ENCODE measurements at places on chromosomes 5 and 9. TPM values are rescaled to one million over a fixed set of nuclear protein-coding genes. Genes with fewer than 3 reads are reported as not detected.

The TAF11L13 gene
- total RNA-seq: not detected

The FAM151B gene
- total RNA-seq: 3.9 TPM

The GABRA1 gene
- total RNA-seq: not detected

- peak; percentile 69 for DNase-seq
Measured at GRCh38 chr5:16539169-16539666, 73.6 kb upstream of the ZNF622 start.

DNA sequence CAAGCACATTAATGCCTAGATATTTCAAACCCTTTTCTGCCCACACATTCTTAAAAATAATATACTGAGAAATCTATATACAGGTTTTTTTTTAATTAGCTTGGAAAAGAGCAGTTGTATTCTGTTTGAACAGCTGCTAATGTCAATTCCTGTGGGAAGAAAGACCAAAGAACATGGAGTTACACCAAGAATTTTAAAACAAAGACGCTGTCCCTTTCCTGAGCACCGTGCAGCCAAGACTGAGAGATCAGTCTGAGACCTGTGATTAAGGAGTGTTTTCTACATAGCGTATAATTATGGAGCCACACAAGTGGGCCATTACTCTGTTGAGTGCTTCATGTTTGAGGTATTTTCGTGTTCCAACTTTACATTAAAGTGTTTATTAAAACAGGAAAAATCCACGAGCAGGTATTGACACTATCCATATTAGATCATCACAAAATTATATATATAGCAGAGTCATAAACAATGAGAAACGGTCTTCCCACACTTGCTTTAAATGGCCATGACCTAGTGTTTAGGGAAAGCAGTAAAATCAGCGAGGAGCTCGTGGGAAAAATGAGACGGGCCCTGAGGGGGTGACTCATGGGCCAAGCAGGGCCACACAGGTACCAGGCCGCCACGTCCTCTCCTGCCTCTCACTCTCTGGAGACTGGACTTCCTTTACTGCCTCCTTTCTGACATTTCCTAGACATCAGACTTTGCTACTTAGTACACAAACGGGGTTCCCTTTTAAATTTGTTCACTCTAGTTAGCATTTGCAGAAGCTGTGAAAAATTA, 153.1 kb upstream of the OTULINL start:
- DNase-seq: no peak

- no peak for DNase-seq
Measured at GRCh38 chr5:111942661-111943401, 185.8 kb upstream of the NREP start.

DNA sequence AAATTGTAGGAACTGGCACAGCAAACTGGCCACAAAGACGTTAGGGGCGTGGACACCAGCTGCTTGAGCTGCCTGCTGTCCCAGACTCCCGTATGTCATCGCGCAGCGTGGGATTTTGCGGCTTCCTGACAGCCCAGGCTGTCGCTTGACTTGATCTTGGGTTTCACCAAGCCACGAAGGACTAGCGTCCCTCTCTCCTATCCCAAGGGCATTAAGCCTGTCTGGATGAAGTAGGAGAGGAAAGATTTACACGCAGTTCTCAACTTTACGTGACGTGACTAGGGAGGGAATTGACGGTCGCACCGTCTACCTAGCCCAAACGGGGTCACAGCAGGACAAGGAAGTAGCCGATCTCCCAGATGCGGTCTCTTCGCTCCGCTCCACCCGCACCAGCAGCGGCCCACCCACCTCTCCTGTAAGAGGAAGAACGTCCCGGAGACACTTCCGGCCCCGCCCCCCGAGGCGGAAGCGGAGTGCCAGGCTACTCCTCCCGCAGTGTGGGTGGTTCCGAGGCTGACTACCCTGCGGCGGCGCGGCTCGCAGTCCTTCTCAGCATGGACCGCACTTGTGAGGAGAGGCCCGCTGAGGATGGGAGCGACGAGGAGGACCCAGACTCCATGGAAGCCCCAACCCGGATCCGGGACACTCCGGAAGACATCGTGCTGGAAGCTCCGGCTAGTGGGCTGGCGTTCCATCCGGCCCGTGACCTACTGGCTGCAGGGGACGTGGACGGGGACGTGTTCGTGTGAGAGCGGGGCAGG, at the start of gene WDR55:
Gene WDR55 (plus strand): TSS at position 546 of the 761 bp plus-strand sequence. CDS start 9 bp downstream, at position 555.
- DNase-seq: peak; percentile 97

DNA sequence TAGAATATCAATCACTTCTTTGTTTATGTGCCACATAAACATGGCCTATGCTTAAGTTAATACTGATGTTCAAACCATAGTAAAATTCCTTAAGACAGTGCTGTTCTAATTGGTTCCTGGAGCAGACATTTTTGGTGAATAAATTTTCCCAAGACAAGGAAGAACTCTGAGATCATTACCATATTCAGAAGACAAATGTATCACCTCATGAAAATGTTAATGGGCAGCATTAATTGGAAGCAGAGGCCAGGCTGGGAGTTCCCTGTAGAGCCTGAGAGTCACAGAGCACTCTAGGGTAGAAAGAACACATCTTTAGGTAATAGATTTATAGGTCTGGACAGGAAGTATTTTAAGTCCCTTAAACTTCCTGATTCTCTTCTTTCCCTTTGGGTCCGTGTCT, 240.2 kb downstream of the MAN2A1 start:
- DNase-seq: no peak

- DNase-seq: no peak
Measured at GRCh38 chr9:117028103-117028858, 341.2 kb downstream of the TRIM32 start.

GRCh38 chr9:117704024-117704575, at the start of gene TLR4:
TSS of gene TLR4 (plus strand) at chr9:117704403. CDS start at chr9:117704473, 70 bp downstream.
- DNase-seq: peak; percentile 78

DNA sequence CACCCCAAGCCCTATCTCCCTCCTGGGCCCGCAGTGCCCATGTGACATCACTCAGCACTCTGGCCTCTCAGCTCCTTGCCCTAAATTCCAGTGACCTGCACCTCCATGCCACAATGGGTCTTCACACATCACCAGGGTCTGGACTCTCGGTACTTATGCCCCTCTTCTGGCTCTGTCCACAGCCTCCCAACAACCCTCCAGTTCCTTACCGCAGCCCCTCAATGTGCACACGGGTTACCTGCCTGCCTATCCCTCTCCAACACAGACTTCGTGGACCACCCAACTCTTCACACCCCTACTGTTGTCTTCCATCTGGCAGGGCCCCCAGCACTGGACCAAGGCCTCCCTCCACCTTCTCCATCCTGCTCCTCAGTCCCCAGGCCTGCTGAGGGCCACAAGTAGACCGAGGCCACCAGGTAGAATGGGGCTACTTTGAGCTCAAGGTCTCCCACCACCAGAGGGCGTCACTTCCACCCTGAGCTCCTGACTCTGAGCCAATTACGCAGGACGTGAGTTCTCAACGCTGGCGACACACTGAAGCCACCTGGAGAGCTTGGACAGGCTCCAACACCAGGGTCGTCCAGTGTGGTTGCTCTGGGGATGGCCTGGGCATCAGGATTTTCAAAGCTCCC, 172.1 kb downstream of the GABBR2 start:
- DNase-seq: no peak

DNA sequence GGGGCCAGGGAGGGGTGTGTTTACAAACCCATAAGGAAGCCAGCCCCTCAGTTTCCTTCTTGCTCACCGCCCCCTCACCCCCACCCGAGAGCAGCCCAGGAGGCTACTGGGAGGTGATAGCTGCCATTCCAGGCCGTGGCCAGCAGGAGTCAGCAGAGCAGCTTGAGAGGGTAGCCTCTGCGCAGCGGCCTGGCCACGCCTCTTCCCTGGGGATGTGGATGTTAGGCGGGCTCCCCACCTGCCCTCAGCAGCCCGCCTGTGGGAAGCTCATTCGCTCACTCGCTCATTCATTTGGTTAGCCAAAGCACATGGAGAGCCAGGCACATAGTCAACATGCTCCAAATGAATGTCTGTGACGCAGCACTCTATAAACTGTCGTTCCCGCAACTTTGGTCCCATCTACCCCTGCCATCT, 6.1 kb upstream of the DPM2 start:
- DNase-seq: peak; percentile 94

GRCh38 chr9:134213881-134214341, 49.5 kb upstream of the RNU6ATAC start:
- no peak for DNase-seq

DNA sequence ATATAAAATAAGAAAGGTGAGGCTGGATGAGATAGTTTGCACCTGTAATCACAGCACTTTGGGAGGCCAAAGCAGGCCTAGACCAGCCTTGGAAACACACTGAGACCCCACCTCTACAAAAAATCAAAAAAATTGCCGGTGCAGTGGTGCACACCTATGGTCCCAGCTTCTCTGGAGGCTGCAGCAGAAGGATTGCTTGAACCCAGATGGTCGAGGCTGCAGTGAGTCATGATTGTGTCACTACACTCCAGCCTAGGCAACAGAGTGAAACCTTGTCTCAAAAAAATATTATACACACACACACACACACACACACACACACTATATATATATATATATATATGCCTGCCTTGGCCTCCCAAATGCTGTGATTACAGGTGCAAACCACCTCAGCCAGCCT, 1.3 kb downstream of the SLC35D2 start:
- no peak for DNase-seq

GRCh38 chr5:78527054-78527859, 121.3 kb downstream of the LHFPL2 start:
- DNase-seq: no peak

DNA sequence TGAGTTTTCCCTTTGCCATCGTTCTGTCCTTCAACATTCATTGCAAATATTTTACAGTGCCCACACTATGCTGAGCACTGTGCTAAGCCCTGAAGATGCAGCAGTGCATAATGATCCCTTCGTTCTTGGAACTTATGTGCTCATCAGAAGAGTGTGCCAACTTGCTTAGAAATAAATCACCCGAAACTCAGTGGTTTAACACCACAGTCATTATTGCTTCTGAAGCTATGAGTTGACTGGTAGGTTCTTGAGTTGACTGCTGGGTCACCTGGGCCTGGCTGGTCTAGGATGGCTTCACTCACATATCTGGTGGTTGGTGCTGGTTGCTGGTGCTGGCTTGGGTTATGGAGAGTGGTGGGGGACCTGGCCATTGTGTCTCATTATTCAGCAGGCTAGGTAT, 20.9 kb downstream of the PCSK5 start:
- DNase-seq: no peak

DNA sequence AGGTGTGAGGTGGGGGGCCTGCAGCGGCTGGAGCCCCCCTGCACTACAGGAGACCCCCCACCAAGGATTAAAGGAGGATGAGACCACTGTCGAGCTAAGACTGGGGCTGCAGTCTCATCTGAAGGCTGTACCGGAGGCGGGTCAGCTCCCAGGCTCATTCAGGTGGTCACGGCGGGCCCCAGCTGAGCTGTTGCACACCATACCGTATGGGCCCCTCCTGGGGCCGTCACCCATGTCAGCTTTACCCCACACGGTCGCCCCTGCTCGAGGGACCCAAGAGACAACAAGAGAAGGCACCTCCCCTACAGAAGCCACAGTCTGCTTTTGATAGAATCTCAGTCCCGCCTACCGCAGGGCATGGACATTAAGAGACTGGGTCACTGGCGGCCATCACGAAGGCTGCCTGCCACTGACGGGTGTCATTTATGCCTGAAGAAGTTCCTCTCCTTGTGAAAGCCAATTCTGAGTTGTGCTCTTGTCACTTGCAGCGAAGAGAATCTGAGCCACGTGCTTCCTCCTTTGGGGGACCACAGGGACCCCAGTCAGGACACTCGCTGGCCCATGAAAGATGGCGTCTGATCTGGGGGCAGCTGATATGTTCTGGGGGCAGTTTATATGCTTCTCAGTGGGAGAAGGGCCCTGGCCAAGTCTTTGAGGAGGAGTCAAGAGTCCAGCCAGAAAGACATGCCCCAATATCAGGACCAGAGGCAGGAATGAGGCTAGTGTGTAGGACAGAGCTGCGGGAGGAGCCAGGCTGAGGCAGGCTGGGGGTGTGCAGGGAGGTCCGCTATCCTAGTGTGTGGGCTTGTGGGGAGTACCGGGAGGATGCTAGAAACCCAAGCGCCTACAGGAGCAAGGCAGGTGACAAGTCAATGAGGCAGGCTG, 102.4 kb downstream of the ZNF354C start:
- peak; percentile 34 for DNase-seq

GRCh38 chr9:100589582-100589981, 11.7 kb downstream of the CAVIN4 start:
- no peak for DNase-seq

DNA sequence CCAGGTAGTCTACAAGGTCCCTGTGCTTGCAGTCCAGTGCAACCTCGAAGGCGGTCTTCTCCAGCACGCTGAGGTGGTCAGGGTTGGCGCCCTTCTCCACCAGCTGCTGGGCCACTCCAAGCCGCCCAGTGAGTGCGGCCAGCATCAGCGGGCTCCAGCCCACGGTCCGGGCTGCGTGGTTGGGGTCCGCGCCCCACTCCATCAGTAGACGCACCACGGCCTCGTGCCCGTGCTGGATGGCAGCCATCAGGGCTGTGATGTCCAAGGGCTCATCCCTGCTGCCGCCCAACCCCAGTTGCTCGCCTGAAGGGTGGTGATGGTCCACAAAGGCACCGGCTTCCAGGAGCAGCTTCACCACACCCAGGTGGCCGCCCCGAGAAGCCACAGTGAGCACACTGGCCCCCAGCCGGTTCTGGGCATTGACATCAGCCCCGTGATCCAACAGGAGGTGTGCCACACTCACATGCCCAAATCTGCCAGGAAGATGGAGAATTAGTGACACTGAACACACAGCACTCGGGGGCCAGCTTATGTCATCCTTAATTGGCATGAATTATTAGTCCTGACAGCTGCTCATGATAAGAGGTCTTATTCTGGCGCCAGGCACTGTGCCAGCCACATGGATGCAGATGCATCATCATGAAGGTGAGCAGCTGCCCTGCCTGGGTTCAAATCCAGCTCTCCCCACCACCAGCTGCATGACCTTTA, 6.1 kb downstream of the ANKS6 start:
- DNase-seq: no peak

GRCh38 chr9:68508547-68508946, 32.1 kb downstream of the TMEM252 start:
- DNase-seq: no peak

GRCh38 chr9:16719921-16720320, 150.5 kb downstream of the BNC2 start:
- no peak for DNase-seq

DNA sequence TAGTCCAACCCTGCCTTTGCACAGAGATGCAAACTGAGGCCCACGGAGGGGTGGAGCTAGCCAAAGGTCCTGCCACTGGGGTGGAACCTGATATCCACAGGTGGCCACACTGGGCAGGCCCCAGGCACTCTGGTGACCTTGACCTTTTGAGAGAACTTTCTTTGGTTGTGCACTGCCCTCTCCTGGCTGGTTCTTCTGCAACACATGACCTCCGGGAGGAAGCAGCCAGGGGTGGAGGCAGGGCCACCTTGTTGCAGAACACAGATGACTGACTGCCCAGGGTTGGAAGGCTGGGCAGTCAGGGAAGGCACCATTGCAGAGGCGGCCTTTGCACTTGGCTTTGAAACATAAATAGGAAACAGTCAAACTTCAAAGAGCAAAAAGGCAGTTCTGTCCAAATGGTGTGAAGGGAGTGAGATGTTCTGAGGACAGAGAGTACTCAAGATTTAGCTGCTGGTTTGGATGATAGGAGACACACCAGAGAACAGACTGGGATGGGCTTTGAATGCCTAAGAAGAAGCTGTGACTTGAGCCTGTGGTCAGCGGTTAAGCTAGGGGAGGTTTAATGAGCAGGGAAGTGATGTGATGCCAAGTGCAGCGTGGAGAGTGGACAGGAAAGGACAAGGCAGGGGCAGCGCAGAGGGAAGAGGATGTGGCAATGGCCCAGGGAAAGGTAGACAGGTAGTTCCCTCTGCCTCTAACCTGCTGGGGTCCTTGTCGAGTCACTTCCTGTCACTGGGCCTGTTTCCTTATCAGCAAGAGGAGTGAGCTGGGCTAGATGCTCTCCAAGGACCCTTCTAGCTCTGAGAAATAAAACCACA, 6.8 kb upstream of the TCOF1 start:
- DNase-seq: peak; percentile 81

All from sciatic nerve (tissue), 2 donors.